Hematopoietic multipotent progenitor cell (in vitro differentiated cells): ENCODE measurements at places on chromosomes 1 and 21.

DNA sequence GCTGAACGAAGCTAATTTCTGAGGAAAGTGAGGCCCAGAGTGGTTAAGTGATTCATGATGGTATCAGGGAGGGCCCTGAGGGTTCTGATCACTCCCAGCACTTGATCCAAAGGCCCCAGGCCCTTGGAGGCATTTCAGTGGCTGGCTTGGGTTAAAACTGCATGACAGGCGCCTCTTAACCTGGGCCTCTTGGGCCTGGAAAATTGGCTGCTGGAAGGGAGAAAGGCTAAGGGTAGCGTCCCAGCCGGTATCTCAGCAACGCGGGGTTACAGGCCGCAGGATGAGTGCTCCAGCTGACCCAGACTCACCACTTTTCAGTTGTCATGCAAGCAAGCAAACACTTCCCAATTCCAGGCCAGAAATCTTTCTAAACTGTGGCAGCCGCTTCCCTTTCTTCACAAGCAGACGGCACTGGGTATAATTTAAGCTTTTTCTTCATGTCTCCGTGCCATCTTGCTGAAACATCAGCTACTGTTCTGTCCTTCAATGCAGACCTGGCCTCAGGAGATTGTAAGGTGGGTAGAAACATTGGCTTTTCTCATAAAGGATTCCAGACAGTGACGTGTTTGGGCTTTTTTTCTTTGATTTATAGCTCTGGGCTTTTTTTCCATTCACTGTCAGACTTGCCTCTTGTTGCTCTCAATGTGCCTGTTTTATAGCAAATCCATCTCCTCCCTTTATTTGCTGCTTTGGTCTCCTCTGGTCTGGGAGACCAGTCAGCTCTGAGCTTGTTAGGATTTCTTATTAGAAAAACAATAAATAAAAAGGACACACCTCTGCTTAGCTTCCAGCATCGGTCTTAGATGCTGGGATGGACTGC lies 229.1 kb downstream of the KCNJ6 start:
- no peak for DNase-seq

DNA sequence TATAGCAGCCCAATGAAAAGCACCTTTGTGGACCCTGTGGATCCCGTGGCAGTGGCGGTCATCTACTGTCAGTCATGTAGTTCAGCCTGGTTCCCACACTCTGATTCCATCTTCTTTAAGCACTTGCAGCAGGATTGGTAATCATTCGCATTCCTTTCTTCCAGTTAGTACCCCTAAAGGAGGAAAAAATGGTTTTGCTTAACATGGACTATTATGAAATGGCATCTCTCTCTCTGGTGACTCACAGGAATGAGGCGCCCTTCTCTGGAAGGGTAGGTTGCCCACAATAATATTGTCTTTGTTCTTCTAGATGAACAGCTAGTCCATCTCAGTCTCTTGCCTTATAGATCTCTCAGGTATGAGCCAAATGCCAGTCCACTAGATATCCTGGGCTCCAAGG lies 127.9 kb upstream of the MROH9 start:
- no peak for DNase-seq

GRCh38 chr1:95252422-95252821 lies 18.4 kb downstream of the RWDD3 start:
- peak; percentile 57 for DNase-seq

- DNase-seq = no peak
These were observed 45.9 kb upstream of the PUM1 start for GRCh38 chr1:31111290-31111951.

- DNase-seq = no peak
These were observed 13.0 kb downstream of the NES start for GRCh38 chr1:156664046-156664766.

DNA sequence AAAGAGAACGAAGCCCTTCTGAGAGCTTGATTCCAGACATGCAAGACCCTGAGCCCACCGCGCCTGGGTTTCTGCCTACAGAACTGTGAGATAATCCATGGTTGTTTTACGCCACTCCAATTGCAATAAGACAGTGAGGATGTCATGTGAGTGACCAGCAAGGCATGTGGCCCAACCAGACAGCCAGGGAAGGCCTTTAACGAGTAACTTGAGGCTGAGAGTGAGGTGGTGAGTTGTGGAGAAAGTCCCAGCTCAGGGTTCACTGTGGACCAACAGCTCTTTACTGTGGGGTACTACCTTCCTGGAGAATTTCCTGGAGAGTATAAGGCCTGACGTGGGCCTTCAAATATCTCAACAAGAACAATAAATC lies 153.9 kb downstream of the ETS2 start:
- DNase-seq = no peak

DNA sequence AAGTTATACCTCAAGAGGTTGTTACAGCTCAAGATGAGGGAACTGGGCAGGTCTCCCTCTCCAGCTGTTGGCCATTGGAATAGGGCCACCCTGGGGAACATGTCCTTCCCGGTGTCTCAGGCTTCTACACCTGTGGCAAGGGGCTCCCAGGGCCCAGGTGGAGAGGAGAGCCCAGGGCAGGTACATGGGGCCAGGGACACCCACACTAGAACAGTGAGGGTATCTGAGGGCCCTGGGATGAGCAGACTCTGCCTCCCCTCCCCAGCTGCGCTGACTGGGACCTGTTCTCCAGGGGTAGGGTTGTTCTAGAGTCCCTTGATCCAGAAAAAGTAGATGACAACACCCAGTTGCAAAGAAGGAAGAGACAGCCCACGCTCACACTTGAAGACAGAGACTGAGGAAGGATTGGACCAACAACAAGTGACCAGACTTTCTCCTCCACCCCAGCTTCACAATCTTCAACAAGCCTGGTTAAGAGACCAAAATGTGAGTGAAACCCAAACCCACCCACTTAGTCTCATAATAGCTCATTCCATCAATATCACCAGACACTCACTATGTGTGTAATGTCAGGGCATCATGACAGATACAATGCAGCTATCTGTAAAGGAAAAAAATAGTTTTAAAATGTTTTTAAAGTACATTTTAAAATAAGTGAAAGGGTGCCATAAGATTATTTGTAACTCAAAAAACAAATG lies 439.3 kb downstream of the NPHP4 start:
- no peak for DNase-seq

- peak; percentile 84 for DNase-seq
These were observed 5.8 kb upstream of the ALDH4A1 start for GRCh38 chr1:18907917-18908845.

GRCh38 chr1:109897259-109897955 lies 13.2 kb upstream of the CSF1 start:
- no peak for DNase-seq

DNA sequence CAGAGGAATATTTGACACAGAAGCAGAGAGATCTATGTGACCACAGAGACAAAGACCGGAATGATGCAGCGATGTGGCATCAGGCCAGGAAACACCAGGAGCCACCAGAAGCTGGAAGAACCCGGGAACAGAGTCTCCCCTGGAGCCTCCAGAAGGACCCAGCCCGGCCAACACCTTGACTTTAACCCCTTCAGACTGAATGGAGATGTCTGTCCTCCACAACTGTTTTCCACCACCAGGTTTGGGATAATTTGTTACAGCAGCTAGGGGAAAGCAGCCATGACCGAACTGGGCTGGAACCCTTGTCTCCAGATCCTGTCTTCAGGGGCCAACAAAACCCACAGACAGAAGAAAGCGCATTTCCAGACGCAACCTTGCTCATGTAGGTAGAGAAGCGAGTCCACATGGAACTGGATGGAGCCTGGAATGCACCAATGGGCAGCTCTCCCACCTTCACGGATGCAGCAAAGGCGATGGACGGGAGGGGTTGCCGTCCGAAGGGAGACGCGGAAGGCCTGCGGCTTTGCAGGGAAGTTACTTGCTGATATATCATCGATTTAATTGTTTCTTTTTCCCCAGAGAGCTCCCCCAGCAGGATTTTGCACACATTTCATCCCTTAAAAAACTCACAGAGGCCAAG lies 396.6 kb downstream of the NPHP4 start:
- DNase-seq = no peak

DNA sequence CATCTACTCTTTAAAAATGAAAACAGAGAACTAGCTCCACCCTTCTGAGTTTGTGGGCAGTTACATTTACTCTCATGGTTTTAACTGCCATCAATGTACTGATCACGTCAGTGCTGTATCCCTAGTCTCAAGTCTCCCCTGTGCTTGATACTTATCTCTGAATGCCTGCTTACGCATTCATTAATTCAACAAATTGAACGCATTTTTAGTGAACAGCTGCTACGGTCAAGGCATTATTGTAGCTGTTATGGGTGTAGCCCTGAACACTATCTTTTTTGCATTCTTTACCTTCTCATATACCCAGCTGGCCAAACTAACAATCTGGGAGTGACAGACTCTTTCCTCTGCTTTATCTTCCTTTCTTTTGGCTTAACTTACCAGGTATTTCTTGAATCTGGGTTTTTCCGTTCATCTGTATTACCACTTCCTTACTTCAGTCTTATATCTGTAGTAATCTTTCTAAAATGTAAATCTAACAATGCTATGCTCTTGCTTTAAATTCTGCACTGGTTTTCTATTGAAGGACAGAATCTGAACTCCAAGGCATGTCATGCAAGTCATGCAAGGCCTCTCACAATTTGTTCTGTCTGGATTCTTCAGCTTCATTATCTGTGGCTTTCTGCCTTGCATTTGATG lies 33.3 kb downstream of the SMG7 start:
- no peak for DNase-seq

- no peak for DNase-seq
These were observed 7.6 kb downstream of the UBL4B start for GRCh38 chr1:110119843-110120242.

GRCh38 chr1:223087291-223088255 lies 55.5 kb downstream of the TLR5 start:
- no peak for DNase-seq

DNA sequence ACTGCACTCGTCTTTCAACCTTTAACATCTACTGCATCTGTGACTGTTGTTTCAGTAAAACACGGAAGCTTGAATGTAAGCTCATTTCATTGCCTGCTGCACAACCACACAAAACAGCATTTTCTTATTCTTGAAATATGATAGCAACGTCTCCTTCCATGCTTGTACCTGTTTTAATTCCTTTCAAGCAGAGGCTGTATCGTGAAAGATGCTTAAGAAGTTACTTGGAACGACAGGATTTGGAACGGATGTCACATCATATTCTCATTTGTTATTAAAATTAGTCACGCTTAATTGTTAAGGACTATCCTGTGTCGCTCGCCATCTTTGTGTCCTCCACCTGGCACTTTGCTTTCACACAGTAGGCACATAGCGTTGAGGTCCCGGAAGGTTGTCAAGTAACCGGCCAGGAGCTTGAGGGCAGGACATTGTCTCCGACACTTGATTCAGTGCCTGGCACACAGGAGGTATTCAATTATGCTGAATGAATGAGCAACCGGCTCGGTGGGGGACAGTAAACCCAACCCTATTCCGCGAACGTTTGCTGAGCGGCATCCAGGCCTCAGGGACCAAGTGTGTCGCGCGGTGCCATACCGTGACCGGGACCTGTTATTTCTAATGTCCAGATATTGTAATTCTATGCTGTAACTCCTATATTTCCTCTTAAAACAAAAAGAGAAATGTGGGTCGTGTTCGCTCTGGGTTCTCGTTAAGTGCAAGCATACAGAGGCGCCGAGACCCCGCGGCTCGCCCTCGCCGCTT lies 499 bp upstream of the SH3GLB1 start:
- DNase-seq = no peak

DNA sequence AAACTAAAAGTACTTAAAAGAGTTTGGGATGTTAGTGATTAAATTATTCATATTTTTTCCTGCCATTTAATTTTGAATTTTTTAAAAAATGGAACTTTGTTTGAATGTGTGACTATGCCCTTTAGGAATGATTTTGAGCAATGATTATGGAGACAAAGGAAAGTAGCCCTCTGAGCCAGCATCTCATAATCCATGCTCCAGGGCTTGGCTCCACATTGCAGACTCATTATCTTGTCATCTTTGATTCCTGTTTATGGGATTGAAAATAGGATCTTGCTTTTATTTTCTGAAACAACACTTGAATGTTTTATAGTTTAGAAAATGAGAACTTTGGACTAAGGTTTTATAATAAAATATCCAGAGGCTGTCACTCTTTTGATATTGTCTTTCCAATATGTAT lies 14.5 kb downstream of the AXDND1 start:
- no peak for DNase-seq

- no peak for DNase-seq
These were observed 17.2 kb downstream of the CASZ1 start for GRCh38 chr1:10779201-10779600.

DNA sequence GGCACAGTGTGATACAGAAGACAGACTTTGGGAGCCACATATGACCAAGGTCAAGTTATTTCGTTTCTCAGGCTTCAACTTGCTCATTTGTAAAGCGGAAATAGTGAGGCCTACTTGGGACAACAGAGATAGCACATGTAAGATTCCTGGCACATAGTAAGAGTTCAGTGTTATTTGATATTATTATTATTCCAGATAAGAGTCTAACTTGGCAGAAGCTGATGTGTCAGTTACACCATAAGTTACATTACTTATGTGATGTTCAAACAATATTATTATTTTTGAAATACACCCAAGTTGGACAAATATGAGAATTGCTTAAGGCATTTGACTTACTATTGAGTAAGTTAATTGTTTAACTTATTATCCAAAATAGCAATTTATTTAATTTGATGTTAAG lies 10.2 kb upstream of the CYP4X1 start:
- DNase-seq = no peak

DNA sequence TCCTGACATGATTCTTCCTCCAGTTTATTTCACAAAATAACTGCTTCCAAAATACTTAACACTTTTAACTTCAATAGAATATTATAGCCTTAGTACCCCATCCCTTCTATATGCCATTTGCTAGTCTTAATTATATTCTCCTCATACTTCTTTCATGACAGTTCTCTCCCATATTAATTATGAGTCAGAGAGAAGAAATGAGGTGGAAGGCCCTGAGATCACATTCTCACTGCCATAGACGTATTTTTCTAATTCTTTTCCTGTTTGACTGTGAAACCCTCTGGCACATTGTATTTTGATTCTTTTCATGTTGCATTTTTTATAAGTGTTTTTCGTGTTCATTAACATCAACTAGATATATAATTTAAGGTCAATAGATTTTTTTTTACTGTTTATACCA lies 88.4 kb downstream of the GTF2B start:
- DNase-seq = no peak

- DNase-seq = no peak
These were observed 126.7 kb upstream of the KRTAP19-8 start for GRCh38 chr21:31164713-31165694.

- no peak for DNase-seq
These were observed 117.2 kb downstream of the EPHB2 start for GRCh38 chr1:22827666-22828483.

DNA sequence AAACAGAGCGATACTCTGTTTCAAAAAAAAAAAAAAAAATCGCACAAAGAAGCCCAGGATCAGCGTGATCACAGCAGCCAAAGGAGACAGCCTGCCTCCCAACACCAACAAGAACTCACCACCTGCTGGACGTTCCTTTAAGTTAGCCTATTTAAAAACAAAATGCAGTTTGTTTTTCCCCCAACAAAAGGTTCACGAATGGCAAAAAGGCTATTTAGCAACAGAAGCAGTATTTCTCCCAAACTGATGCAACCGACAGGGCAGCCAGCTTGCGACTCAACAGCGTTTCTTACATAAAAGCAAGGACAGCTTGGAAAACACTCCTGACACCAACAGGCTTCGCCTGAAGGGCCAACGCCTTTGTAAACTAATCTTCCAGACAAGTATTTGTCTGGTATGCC lies 6.8 kb downstream of the SSU72 start:
- no peak for DNase-seq
